ENCODE measurements at places on chromosomes 13 and 19.

- DNase-seq, result no peak
Observed at GRCh38 chr13:112624040-112624439, 36.1 kb upstream of the TUBGCP3 start.

GRCh38 chr13:54805743-54806142, 1777.1 kb downstream of the OLFM4 start:
- no peak for DNase-seq

DNA sequence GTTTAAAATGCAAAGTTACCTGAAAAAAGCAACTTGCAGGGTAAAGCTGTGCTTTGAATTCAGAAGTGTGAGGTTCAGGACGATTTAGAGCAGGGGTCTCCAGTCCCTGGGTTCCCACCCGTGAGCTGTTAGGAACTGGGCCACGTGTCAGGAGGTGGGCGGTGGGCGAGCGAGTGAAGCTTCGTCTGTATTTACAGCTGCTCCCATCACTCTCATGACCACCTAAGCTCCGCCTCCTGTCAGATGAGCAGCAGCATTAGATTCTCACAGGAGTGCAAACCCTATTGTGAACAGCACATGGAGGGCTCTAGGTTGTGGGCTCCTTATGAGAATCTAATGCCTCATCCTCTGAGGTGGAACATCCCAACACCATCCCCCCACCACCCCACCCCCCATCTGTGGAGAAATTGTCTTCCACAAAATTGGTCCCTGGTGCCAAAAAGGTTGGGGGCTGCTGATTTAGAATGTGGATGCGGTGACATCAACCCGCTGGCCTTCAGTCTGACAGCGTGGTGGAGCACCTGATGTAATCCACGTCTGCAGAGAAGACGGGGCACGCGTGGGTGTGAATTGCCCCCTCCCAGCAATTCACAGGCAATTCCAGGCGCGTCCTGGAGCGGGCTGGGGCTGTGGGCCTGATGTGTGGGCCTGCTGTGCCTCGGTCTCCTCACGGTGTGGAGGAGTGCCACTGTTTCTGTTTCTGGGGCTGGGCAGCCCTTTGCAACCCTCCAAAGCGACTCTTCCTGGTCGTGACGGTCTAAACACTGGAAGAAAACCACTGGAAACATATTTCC, 214.0 kb upstream of the SOX1 start:
- DNase-seq, result no peak

DNA sequence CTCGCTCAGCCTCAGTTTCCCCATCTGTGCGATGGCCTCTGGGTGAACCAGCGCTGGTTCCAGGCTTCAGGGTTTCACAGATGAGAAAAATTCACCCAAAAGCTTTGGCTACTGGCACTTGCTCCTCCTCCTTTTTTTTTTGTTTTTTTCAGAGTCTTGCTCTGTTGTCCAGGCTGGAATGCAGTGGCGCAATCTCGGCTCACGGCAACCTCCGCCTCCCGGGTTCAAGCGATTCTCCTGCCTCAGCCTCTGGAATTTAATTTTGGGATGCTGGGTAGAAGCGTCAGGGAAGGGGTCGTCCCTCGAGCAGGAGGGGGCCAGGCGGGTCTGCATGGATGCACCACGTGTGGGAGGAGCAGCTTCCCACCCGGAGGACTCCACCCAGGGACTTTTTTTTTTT, 7.0 kb downstream of the PRSS57 start:
- no peak for DNase-seq

GRCh38 chr13:51437550-51438127, 15.2 kb downstream of the INTS6 start:
- DNase-seq, result no peak

GRCh38 chr13:112719016-112719415, 29.2 kb downstream of the ATP11A start:
- DNase-seq, result no peak

DNA sequence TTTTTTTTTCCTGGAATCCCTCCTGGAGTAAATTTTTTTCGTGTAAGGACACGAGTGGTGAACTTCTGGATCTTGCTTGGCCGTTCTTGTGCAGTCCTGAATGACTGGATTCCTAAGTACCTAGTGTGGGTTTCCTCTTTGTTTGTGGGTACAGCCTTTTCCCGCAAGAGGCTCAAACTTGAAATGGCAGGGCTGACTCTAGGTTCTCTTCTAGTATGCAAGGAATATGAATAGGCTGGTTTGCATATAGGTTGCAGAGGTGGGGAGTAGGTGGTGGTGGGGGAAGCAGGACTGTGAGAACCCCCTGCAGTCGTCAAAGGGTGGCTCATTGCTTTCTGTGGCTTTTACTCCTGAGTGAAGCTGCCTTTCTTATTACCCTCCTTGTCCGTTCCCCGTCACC, 13.6 kb downstream of the UBAC2 start:
- no peak for DNase-seq

DNA sequence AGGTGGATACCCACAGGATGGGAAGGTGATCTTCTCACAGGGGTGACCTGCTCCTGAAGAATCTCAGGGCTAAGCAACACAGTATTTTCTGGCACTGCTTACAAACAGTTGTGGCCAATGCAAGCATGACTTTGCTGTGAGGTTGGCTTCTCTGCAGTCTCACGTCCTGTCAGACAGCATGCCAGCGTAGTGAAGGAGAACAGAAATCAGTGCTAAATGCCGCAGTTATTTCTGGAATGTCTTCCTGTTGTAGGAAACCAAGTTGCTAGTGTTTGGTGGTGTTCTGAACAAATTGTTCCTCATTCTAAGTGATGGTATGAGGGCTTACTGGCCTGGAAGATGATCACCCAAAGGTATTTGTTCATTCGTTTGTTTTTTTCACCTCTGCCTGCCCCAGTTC, 320.1 kb downstream of the MTUS2 start:
- no peak for DNase-seq

DNA sequence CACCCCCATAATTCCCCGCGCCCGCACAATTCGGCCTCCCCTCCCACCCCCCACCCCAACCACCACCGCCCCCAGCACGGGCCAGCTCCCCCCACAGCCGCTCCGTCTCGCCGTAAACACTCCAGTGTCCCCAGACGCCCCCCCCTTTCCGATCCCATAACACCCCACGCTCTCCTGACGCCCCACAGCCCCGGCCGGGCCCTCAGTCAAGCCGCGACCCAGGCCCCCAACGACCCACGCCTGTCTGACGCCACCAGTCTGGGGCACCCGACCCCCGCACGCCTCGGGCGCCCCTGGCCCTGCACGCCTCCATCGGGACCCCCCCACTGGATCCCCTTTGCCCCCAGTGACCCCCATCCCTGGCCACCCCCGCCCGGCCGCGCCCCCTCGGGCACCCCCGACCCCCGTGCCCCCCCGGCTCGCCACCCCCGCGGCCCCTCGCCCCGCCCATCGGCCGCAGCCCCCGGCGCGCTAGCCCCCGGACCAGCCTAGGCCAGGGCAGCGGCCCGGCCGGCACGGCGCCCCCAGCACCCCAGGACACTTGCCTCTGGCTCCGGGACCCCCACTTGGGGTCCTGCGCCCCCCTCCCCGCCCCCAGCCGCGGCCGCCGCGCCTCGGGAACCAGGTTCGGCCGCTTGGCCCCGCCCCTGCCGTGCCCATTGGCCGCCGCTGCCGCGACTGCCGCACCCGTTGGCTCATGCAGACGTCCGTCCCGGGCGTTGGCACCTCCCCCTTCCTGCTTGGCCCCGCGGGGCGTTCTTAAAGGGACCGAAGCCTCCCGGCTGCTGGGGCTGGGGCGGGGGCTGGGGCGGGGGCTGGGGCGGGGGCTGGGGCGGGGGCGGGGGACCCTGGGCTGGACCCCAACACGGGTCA, at the start of gene FKBP8:
TSS of gene FKBP8 (minus strand) at position 633 of the 873 bp plus-strand sequence. CDS start 1,603 bp downstream, outside the sequence.
- DNase-seq, result peak; percentile 89

- no peak for DNase-seq
Observed at GRCh38 chr19:14437578-14438140, 4.6 kb downstream of the PKN1 start.

DNA sequence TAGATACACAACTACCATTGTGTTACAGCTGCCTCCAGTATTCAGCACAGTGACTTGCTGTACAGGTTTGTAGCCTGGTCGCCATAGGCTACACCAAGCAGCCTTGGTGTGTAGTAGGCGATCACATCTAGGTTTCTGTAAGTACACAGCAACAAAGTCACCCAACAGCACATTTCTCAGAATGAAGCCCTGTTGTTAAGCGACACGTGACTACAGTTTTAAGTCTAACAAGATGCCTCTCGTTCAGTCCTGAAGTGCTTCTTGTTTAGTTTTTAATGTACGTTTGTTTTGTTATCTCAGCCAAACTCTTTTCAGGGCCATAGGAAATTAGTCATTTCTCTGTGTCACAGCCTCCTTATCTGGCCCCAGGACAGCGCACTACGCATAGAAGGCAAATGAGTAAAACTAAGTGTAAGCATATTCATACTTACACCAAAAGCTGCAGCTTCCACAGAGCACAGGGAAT, 50.0 kb upstream of the GPR183 start:
- no peak for DNase-seq

DNA sequence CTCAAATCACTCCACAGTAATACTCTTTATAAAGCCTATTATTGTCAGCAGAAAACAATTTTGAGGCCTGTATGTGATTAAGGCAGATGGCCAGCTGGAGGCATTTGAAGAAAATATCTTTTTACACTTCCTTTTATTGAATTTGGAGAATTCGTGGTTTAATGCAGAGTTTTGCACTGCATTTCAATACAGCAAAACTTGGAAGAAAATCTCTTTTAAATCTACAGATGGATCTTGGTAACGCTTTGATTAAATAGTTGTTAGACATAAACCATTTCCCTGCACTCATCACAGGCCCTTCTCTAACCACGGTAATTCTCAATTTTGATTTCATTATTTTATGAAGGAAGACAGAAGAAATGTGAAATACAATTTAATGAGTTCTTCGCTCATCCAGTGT, 185.7 kb downstream of the RFC3 start:
- no peak for DNase-seq

GRCh38 chr19:1929021-1929742, 11.8 kb upstream of the CSNK1G2 start:
- peak; percentile 79 for DNase-seq

DNA sequence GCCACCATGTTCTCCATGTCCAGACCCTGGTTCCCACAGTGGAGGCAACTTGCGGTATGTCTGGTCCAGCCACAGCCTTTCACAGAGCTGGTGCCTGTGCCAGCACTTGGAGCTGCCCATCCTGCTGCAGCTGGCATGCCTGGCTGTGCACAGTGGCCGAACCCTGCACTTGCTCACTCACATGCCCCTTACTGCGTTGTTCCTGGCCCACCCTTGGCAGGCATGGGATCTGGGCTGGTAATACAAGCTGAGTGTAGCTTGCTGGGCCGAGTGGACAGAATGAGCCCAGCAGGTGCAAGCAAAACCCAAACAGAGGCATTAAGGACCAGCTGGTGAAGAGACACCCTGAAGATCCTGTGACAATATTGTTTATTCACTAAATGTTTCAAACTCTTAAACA, 583.9 kb upstream of the SLITRK6 start:
- DNase-seq, result no peak

DNA sequence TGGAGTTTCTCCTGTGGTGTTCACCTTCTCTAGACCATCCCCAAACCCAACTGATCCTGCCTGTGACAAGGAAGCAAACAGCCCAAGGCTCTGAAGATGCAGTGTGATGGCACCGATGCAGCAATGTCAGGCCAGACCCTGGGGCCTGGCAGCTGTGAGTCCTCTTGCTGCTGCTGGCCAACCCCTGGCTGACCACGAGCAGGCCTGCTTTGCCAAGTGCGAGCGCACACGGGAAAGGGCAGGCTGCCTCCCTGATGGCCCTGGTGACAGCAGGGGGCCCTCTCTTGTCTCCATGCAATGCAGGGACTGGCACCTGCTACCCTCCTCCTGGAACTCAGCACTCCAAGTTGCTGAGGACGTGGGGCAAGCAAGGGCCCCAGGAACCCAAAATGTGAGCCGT, 5.4 kb upstream of the VSTM2B start:
- no peak for DNase-seq

- DNase-seq, result no peak
Observed at GRCh38 chr13:113785051-113786010, 26.3 kb downstream of the TMEM255B start.

DNA sequence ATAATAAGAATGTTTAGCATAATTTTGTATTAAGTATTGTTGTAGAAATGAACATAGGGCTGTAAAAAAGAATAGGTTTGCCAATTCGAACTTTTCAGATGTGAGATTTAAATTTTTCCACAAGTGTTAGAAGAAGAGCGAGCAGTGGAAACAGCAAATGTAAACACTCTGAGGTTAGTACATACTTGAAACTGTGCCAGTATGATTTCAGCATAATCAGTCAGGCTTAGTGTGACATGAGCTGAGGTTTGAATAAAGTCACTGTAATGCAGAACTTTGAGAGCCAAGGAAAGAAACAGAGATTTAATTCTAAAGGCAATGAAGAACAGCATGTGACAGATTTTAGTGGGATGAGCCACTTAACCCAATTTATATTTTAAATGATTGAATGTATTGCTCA, 2166.4 kb downstream of the PCDH9 start:
- no peak for DNase-seq

- no peak for DNase-seq
Observed at GRCh38 chr13:46526100-46526735, 26.8 kb upstream of the LRCH1 start.

GRCh38 chr19:16185768-16186123, 536 bp downstream of the FAM32A start:
- DNase-seq, result no peak

- no peak for DNase-seq
Observed at GRCh38 chr13:24875566-24875965, 111.6 kb downstream of the RNF17 start.

- DNase-seq, result no peak
Observed at GRCh38 chr13:85693889-85694511, 105.2 kb downstream of the SLITRK6 start.

- DNase-seq, result no peak
Observed at GRCh38 chr13:35957241-35957731, 173.9 kb downstream of the DCLK1 start.

GRCh38 chr13:79190932-79191331, 215.1 kb downstream of the RBM26 start:
- no peak for DNase-seq

GRCh38 chr13:97120346-97120745, 101.8 kb upstream of the MBNL2 start:
- DNase-seq, result no peak

DNA sequence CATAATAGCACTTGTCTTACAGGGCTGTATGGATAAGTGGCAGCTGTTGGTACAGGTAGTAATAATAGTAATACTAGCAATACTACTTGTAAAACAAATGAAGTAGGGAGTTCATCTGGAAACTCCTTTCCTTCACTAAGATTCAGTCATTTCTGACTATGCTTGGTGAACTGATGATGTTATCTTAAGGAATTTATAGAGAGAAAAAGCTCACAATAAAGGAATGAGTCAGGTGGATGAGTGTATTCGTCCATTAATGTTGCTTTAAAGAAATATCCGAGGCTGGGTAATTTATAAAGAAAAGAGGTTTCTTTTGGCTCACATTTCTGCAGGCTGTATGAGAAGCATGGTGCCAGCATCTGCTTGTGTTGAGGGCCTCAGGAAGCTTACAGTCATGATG, 477.3 kb downstream of the KLF12 start:
- no peak for DNase-seq

DNA sequence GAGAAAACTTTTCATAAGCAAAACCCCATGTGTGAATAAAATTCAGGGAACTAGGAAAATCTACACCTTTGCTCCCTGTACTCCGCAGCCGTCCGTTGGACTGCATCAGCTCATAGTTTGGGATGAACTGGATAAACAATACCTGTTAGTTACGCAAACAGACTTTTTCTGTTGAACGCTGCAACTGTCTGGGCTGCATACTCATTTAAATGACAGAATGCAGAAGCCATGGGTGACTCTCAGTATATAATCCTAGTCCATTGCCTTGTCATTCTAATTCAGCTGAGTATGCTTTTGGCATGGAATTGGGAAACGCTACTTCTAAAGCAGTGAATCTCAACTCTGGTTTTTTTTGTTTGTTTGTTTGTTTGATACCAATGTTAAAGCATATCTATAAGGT, 151.6 kb downstream of the SLITRK1 start:
- DNase-seq, result no peak
